BJ (cell line): ENCODE measurements at places on chromosomes 4 and X.

DNA sequence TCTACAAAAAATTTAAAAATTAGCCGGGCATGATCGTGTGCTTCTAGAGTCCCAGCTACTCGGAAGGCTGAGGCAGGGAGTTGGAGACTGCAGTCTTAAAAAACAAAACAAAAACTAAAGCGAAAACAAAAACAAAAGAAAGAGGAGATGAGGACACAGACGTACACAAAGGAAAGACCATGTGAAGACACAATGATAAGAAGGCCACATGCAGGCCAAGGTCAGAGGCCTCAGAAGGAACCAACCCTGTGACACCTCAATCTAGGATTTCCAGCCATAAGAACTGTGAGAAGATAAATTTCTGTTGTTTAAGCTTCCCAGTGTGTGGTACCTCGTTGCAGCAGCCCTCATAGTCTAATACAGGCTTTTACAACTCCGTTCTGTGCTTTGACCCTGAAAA lies 177.0 kb upstream of the ATP6AP2 start:
- DNase-seq: no peak

DNA sequence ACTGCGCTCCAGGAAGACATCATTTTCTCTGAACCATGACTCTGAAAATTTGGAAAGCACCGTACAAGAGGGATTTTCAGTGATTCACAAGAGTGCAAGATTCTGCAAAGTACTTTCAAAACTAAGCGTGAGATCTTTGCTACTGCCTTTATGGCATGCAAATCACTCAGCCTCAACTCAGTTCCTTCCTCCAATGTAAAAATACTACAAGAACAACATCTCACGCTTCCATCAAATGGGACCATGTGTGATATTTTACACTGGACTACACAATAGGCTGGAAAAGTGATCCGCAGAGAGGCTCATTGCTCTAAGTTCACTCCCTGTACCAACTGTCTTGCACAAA lies 674 bp upstream of the IL15 start:
- DNase-seq: no peak

DNA sequence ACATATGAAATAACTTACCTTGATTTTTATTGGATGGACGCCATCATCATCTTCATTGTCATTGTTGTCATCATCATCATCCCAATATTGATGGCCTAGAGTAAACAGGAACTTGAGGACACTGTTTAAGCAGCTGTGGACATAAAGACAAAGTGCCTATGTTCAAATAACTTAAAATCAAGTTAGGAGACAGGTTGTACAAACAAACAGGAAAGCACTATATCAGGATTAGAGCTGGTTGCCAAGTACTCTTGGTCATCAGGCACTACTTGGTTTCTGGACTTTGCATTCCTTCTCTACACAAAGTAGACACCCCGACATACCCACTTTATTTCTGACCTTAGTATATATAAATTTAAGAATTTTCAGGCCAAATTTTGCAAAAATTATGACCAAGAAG lies 608.6 kb downstream of the KLHL13 start:
- no peak for DNase-seq

DNA sequence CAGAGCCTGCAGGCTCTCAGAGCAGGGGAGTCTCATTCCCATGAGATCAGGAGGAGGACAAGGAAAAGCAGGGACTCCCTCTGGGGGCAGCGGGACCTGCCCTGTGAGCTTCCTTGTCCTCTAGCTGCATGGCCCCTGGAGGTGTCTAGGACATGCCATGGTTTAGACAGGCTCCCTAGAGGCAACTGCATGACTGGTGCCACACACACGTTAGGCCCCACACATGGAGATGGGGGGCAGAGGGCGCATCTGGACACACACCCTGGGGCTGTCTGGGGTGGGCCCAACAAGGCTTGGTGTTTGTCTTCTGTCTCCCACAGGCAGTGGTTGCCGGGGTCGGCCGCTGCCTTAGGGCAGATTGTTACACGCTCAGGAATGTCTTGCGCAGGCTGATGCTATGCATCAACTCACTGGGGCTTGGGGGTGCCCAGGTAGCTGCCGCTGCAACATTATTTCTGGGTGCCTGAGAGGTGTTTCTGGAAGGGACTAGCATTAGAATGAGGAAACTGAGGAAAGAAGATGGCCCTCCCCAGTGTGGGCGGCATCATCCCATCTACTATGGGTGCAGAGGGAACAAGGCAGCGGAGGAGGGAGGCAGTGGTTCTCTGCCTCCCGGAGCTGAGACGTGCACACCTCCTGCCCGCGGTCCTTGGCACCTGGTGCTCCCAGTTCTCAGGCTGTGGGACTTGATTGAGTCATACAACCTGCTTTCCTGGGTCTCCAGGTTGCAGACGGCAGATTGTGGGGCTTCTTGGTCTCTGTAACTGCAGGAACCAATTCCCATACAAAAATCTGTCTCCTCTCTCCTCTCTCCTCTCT lies 32.1 kb upstream of the GPR78 start:
- no peak for DNase-seq

- DNase-seq: no peak
Measured at GRCh38 chrX:130952266-130953043, 49.4 kb upstream of the ENOX2 start.

- DNase-seq: no peak
Measured at GRCh38 chrX:37350034-37350365, 836 bp downstream of the PRRG1 start.

GRCh38 chrX:24025741-24026403 lies 1.1 kb downstream of the KLHL15 start:
- DNase-seq: no peak

- DNase-seq: peak; percentile 88
Measured at GRCh38 chr4:92969650-92970379, 666.0 kb downstream of the GRID2 start.

- no peak for DNase-seq
Measured at GRCh38 chrX:40581336-40581920, 658 bp downstream of the ATP6AP2 start.

- DNase-seq: no peak
Measured at GRCh38 chr4:1297456-1298325, 8.0 kb downstream of the MAEA start.

GRCh38 chr4:183905081-183905592 lies at the start of gene STOX2:
TSS of gene STOX2 (plus strand) at chr4:183905307. CDS start at chr4:183906791, 1,484 bp downstream.
- DNase-seq: no peak
